ENCODE measurements at places on chromosomes 11 and 22.

DNA sequence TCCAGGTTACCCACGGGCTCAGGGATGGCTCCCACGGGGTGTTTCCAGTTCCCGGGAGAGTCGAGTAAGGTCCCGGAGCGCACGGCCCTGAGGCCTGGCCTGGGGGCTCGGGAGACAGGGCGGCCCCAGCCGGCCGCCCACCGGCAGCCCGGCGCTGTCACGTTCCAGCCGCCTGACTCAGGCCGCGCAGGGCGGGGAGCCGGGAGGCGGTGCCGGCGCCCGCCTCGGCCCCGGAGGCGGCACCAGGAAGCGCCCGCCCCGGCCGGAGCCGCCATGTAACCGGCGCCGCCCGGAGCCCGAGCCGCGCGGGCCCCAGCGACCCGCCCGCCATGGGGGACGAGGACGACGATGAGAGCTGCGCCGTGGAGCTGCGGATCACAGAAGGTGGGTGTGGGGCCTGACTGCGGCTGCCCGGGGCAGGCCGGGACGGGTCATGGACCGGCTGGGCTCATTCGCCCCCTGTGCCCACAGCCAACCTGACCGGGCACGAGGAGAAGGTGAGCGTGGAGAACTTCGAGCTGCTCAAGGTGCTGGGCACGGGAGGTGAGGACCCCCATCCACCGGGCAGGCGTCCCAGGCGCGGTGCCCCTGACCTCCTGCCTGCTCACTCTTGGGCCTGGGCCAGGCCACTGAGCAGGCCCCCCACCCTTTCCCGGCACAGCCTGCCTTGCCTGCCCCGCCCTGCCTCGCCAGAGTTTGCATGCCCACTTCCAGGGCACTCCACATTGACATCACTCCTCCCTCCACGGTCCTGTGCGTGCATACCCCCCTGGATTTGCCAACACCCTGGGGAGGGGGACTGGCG is at the start of gene RPS6KA4:
Gene RPS6KA4, plus strand, starts transcription at position 256 of the 805 bp plus-strand sequence. Its CDS starts 74 bp downstream, at position 330.
- peak; percentile 79 for DNase-seq

GRCh38 chr11:112292785-112293407 is 32.2 kb upstream of the PLET1 start:
- DNase-seq = no peak

GRCh38 chr11:18769802-18770456 is 21.7 kb downstream of the PTPN5 start:
- DNase-seq = no peak

DNA sequence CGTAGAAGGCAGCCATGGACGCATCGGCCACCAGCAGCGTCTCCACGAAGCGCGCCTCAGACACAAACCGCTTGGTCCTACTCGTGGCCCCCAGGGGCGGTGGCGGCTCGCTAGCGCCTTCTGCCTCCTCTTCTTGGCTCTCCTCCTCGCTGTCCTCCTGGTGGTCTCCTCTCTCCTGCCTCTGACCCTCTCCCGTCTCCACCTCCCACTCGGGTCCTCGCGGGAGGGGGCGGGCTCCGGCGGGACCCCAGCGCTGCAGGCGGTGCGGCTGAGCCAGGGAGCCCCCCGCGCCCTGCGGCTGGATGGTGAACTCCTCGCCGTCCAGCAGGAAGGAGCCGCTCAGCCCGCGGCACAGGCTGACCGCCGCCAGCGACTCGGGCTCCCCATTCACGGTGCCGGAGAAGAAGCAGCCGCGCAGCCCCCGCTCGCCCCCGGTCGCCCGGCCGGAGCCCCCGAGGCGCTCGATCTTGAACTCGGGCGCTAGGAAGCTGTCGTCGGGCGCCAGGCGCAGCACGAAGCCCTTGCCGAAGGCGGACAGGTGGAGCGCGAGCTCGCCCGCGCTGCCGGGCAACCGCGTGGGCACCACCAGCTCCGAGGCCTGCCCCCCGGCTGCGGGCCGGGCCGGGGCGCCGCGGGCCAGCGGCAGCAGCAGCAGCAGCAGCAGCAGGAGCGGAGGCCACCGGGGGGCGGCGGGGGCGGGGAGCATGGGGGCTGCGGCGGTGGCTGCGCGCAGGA is 661 bp downstream of the ADAMTS8 start:
- DNase-seq = peak; percentile 6

GRCh38 chr11:86524620-86525352 is 147.6 kb downstream of the ME3 start:
- DNase-seq = no peak

GRCh38 chr11:1936781-1937615 is 10.1 kb upstream of the MRPL23 start:
- DNase-seq = peak; percentile 0

Data from activated T-cell treated with anti-CD3 and anti-CD28 coated beads, Interleukin-2, amount 50 U/mL, for 72 hours (primary cell).